ENCODE measurements at places on chromosomes 12 and 14.

DNA sequence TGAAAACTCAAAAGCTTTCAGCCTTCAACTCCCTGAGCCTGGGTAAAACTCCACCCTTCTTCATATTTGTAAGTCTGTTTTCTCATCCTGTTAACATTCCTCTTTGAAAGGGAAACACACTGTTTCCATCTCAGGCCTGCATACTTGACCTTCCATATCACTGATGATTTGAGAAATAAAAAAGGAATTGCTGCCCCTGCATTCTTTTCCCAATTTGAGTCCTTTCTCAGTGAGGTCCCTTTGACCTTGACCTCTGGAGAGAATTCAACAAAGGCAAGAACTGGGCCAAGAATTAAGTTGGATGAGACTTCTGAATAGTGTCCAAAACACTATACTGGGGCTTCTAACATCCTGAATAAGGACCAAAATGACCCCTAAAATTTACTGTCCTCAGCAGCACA is 108.0 kb downstream of the AEBP2 start:
- DNase-seq: no peak

DNA sequence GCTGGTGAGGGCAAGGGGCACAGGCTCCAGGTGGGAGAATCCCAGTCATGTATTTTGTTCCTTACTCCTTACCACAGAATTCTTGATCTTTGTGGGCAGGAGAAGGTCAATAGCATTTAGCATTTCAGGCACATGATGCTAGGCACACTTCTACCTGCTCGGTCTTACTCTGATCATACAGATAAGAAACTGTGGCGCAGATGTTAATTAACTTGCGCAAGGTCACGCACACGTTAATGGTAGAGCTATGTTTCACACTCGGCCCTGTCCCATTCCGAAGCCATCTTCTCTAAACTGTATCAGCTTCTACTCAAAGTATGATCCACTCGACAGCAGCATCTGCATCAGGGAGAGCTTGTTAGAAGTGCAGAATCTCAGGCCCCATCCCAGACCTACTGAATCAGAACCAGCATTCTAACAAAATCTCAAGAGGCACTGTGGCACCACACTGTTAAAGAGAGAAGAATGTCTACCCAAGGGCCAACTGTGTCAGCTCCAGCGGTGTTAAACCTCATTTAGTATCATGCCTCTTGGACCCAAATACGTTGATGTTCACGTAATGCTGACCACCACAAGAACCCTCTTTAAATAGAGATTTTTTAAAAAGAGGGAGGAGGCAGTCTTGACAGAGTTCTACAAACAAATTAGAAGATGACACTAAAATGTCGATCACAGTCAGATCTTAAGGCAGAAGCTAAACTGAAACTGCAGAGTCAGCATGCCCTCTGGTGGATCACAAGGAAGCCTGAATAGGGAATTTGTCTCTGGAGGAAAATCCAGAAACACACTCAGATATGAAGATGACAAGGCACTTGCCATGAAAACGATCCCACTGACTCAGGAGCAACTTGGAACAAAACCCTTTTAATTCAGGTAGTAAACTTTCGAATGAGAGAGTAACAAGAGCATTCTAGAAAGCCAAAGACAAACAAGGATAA is 7.3 kb downstream of the STXBP6 start:
- no peak for DNase-seq

- no peak for DNase-seq
Measured at GRCh38 chr12:24436667-24437066, 487.2 kb upstream of the SOX5 start.

GRCh38 chr12:8120072-8120713 is 3.2 kb upstream of the CLEC4A start:
- DNase-seq: no peak

- DNase-seq: no peak
Measured at GRCh38 chr12:117051380-117051779, 47.8 kb downstream of the TESC start.
